ENCODE measurements at places on chromosomes 4 and X.

DNA sequence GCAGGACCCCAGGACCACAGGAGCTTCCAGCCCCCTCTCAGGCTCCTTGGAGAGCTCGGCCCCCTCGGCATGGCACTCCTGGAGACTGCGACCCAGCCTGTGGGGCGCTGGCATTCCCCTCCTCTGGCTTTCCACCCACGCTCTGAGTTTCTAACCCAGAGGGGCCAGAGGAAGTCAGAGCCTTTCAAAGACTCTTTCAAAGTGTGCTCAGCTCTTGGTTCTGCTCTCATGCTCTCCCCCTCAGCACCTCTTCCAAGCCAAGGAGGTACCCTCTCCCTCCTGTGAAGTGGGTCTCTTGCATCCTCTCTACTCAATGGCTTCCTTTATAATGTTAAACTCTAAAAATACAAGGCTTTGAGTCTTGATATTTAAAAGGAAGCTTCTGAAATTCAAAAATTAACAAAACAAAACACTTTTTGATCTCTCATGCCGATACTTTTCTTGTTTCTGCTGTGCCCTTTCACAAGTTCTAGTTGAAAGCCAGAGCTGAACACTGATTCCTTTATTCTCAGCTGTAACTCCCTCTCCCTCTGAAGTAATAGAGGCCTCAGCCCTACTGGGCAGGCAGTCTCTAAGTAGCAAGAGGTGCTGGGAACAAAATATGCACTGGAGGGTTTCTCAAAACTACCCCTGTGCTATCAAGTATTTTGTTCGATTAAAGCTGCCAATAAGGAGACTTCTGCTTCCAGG is 82.8 kb downstream of the NAT8L start:
- no peak for DNase-seq

- DNase-seq, result no peak
These were observed 31.4 kb upstream of the ADH1C start for GRCh38 chr4:99383833-99384392.

DNA sequence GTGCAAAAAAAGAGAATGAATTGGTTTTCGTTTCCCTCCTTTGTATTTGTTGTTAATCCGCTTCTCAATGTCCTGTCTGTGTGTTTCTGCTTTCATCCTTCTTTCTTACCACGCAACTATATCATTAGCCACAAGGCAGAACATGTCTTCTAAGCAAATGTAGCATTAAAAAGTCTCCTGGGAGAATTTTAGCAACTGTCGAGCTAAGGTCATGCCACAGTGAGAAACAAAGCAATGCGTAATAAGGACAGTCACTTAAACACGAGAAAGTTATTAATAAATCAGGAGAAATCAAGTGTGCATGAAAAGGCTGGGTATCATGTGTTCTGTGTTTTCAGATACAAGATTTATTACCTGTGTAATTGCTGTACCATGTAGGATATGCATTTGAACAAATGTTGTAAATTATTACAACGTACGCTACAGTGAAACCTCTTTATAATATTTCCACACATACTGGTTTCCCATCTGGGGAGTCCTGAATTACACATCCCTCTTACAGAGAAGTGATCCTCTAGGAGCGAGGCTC is 890.8 kb downstream of the TRIML1 start:
- no peak for DNase-seq

GRCh38 chrX:12722314-12722713 is 68.9 kb upstream of the PRPS2 start:
- DNase-seq, result no peak

- no peak for DNase-seq
These were observed 100.8 kb upstream of the USP38 start for GRCh38 chr4:143083756-143084472.

GRCh38 chrX:22276781-22277180 is 4.1 kb downstream of the CBLL2 start:
- DNase-seq, result no peak

DNA sequence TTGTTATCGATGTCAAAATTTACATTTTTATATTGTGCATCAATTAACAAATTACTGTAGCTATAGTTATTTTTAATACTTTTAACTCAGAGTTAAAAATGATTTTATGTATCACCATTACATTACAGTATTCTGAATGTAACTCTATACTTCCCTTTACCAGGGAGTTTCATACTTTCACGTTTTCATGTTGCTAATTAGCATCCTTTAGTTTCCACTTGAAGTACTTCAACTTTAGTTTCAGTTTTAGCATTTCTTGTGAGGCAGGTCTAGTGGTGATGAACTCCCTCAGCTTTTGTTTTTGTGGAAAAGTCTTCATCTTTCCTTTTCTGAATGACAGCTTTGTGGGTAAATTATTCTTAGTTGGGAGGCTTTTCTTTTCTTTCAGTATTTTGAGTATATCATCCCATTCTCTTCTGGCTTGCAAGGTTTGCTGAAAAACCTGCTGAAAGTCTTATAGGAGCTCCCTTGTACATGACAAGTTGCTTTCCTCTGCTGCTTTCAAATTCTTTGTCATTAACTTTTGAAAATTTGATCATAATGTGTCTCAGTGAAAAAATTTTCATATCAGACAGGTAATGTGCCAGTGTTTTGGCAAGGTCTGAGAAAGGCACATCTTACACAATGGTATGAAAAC is 9.8 kb upstream of the CISD2 start:
- DNase-seq, result no peak

DNA sequence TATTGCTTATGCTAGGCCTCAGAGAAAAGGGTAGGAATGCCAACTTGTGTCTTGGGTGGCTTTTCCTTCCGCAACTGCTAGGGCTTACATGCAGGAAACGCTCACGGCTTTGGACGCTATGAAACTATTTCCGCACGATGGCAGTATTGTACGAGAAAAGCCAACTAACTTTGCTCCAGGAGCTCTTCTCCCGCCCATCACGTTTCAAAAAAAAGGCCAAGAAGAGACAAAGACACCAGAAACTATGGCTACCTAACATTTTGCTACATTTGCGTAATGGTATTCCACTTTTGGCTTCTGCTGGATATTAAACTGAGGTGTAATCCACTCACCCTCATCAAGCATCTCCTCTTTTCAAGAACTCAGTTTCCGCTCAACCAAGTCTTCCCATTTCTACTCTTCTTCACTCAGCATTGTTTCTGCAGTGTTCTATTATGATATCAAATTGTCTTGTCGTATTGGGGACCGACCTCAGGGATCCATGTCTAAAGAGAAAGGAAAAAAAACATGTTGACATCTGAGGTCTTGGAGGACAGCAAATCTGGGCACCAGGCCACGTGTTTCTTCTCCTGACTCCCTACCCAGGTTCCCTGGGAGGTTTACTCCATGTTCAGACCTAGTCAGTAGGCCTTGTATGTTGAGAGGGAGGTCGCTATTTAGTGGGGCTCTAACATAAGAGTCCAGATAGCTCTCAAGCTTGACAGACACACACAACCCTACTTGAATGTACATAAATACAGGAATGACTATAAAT is 239.4 kb upstream of the STK26 start:
- no peak for DNase-seq

GRCh38 chrX:119991005-119991787 is 47.6 kb upstream of the NKAP start:
- no peak for DNase-seq

DNA sequence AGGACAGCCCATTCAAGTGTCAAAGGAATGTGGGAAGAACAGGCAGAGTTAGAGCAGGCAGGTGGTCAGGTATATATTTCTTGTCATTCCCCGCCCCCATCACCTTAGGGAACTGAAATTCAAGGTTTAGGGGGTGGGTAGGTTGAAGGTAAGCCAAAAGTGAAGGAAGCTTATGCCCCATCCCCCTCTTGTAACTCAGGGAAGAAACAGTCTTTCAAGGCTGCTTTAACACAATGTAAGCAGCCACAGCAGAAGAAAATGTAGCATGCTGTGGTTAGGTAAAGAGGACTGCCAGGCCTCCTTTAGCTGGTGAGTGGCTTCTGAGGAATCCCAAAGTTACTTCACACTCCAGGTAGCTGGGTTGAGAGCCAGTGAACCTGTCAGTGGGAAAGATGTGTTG is 122.3 kb downstream of the RS1 start:
- no peak for DNase-seq

DNA sequence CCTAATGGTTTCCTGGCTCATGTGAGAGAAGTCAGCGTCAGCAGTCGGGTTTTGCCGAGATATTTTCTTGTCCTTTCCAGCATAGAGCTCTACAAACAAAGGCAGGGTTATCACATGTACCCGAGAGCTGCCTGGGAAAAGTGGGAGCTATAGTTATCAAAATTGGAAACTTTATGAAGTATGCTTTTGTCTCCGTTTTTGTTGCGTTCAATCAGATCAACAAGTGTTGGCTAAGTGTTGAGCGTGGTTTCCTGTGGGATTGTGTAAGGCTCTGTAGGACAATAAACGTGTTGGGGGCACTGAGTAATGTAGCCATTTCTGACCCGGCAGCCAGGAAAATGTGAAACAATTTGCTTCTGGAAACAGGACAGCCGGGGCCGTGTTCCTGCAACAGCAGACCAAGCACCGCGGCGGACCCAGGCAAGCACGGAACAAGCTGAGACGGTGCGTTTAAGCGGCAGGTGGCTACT is at the start of gene BMX:
Gene BMX (plus strand): TSS at position 311 of the 470 bp plus-strand sequence. CDS start 7,547 bp downstream, outside the sequence.
- no peak for DNase-seq
